ENCODE measurements at places on chromosomes 7 and 10.

DNA sequence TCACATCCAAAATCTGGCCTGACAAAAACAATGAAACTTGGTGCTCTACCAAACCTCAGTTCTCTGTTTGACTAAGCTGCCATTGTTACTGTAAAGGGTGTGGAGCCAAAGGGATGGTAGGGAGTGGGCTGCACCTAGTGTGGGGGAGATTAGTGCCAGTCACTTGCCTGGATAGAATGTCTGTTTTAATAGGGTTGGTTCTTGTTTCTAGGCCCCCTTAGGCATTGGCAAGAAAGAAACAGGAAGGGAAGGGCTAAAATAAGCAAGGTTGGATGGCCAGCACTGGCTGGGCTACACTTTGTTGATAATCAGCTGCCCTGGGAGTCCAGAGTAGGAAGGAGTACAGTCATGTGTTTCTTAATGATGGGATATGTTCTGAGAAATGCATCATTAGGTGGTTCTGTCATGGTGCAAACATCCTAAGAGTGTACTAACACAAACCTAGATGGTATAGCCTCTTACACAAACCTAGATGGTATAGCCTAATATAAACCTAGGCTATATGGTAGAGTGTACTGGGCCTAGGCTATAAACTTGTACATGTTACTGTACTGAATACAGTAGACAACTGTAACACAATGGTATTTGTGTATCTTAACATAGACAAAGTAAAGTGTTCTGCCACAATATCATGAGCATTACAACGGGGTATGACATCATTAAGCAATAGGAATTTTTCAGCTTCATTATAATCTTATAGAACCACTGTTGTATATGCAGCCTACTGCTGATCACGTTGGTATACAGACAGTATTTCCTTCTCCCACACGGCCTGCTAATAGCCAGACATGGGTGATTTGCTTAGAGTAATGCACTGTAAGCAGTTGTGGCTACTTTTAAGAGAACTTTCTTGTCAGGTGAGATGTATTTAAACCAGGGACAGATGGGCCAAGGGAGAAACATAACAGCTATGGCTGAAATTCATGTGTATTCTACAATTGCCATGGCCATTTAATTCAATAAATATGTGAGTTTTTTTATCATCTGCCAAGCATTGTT lies 15.4 kb downstream of the BBIP1 start:
- no peak for DNase-seq

DNA sequence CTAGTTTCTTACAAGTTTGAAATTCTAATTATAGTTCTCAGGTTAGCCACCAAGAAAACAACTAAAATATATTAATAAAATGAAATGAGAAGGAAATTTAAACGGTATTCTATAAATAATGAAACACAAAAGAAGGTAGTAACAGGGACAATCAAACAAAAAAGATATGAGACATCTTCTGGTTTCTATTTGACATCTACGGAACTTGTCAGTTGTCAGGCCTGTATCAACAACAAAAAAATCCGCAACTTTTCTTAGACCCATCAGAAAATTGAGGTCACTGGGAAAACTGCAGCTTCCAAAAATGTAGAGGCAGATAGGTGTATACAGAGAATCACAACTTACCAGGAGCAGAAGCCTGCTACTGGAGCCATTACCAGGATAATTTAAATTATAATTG lies 70.6 kb downstream of the ZPBP start:
- no peak for DNase-seq

- DNase-seq: no peak
These were observed 5.2 kb downstream of the SPOCK2 start for GRCh38 chr10:72082856-72083789.

- DNase-seq: no peak
These were observed 98.3 kb upstream of the ARHGAP21 start for GRCh38 chr10:24821986-24822385.

- no peak for DNase-seq
These were observed 2.6 kb downstream of the MEST start for GRCh38 chr7:130494431-130494858.

DNA sequence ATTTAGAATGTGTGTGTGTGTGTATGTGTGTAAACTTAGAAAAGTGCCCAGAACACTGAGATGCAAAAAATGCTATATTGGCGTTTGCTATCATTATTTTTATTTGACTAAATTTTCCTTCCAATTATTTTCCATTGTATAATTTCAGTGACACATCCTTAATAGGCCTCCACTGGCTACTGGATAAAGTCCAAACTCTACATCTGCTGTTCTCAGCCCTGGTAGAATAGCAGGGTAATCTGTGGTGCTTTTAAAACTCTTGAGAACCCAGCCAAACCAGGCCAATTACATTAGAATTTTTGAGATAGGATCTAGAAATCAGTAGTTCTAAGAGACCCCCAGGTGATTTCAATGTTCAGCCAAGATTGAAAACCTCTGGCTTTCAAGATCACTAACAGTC lies 66.4 kb downstream of the ZNF503 start:
- no peak for DNase-seq
